ENCODE measurements at places on chromosomes 12 and 14. TPM values are rescaled to one million over a fixed set of nuclear protein-coding genes. Genes with fewer than 3 reads are reported as not detected.

- H3K4me3 ChIP-seq: peak within 1 kb of the TSS; percentile 98
- no peaks in the 10 kb centered on the region for H3K36me3 ChIP-seq
- H3K27me3 ChIP-seq: peaks cover 7% of the 10 kb centered on the region
- peaks cover 32% of the 10 kb centered on the region for H3K4me1 ChIP-seq
Observed at GRCh38 chr12:10212739-10213131, at the start of gene GABARAPL1. GABARAPL1 (plus strand) TSS chr12:10212877; CDS start chr12:10213130, 253 bp downstream.

DNA sequence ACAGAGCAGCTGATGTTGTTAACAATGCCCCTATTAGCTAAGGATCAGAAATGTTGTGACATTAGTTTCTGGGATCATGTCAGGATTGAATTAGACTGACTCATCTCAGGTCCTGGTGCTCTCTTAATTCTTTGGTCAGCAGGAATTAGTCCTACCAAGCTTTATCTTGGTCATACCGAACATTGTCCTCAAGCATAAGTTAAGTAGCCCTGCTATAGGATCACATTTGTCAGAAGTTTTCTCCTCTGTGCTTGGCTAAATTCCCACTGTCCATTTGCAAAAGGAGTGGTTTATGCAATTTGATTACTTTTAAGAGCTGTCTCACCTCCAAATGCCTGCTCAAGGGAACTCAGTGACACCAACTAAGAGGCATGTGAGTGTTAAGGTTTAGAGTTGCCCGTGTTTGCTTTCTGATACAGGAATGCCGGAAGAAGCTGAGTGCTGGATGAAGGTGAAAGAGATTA lies 48.4 kb upstream of the IFNG-AS1 start:
- no peaks in the 10 kb centered on the region for H3K4me1 ChIP-seq
- peaks cover 28% of the 10 kb centered on the region for H3K27me3 ChIP-seq
- no peak overlapping the region for H3K27ac ChIP-seq
- H3K4me3 ChIP-seq: no peak overlapping the region

DNA sequence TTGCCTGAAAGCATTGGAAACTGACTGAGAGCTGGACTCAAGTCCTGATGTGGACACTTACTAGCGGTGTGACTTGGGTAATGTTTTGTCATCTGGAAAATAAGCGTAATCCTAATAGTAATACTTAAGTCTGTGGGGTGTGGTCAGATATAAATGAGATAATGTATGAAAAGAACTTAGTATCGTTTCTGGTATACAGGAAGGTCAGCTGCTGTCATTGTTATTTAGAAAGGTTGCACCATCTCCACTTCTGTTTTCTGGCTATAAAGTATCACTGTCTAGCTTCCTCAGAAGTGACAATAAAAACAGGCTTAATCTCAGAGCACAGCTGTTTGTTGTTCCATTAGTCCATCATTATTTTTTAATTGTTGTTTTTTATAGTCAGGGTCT lies 34.1 kb upstream of the TUBA1C start:
- H3K36me3 ChIP-seq: no peaks in the 10 kb centered on the region
- no peak for DNase-seq
- no peaks in the 10 kb centered on the region for H3K27me3 ChIP-seq
- H3K4me1 ChIP-seq: peaks cover 12% of the 10 kb centered on the region
- no peak overlapping the region for H3K4me3 ChIP-seq

- DNase-seq: peak; percentile 10
- H3K27me3 ChIP-seq: no peaks in the 10 kb centered on the region
- no peaks in the 10 kb centered on the region for H3K4me1 ChIP-seq
- H3K27ac ChIP-seq: no peak overlapping the region
- H3K36me3 ChIP-seq: no peaks in the 10 kb centered on the region
- H3K4me3 ChIP-seq: no peak overlapping the region
Observed at GRCh38 chr14:96098309-96098998, 59.3 kb downstream of the C14orf132 start.

The L2HGDH gene
- 18.2 TPM for total RNA-seq

- H3K36me3 ChIP-seq: peaks cover 11% of the 10 kb centered on the region
- peak overlapping the region; percentile 88 for H3K27ac ChIP-seq
- H3K27me3 ChIP-seq: peaks cover 15% of the 10 kb centered on the region
- peak overlapping the region; percentile 96 for H3K4me3 ChIP-seq
- peaks cover 61% of the 10 kb centered on the region for H3K4me1 ChIP-seq
Observed at GRCh38 chr12:102061096-102061559, 663 bp downstream of the WASHC3 start.
